ENCODE measurements at places on chromosomes 12 and 14.

GRCh38 chr12:64610079-64610659 lies at the start of gene RASSF3:
Gene RASSF3 (plus strand): TSS chr12:64610495. CDS start chr12:64610633, 138 bp downstream.
- DNase-seq: no peak

- no peak for DNase-seq
Observed at GRCh38 chr12:69291278-69291593, 51.9 kb downstream of the CPSF6 start.

GRCh38 chr12:47094804-47095203 lies 15.0 kb upstream of the AMIGO2 start:
- no peak for DNase-seq

DNA sequence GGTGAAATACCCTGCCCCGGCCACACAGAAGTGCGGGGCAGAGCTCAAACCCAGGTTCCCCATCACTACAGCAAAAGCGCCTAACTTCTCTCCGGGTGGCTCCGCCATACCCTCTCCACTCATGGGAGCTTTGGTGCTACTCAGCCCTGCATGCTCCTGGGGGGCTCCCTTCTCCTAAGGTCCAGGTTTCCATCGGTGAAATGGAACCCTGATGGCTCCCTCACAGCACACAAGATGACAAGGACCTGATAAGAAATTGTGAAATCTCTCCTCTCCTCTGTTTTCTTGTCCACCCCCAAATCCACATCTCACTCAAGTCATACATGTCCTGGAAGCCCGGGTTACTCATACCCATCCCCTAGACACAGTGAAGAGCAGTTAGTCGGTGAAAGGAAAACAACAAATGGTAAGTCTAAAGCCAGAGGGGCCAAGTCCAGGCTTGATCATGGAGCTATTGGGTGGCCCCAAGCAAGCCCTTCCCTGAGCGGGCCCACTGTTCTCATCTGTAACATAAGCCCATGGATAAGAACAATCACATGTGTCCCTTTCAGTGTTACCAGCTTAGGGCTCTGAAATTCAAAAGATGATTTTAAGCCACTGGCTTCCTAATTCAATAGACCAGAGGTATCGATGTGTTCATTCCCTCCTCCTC lies 317.5 kb downstream of the BCL11B start:
- no peak for DNase-seq

- DNase-seq: no peak
Observed at GRCh38 chr14:100019156-100019744, 46.0 kb upstream of the EVL start.

- no peak for DNase-seq
Observed at GRCh38 chr14:79629411-79630287, 581.7 kb downstream of the DIO2 start.

DNA sequence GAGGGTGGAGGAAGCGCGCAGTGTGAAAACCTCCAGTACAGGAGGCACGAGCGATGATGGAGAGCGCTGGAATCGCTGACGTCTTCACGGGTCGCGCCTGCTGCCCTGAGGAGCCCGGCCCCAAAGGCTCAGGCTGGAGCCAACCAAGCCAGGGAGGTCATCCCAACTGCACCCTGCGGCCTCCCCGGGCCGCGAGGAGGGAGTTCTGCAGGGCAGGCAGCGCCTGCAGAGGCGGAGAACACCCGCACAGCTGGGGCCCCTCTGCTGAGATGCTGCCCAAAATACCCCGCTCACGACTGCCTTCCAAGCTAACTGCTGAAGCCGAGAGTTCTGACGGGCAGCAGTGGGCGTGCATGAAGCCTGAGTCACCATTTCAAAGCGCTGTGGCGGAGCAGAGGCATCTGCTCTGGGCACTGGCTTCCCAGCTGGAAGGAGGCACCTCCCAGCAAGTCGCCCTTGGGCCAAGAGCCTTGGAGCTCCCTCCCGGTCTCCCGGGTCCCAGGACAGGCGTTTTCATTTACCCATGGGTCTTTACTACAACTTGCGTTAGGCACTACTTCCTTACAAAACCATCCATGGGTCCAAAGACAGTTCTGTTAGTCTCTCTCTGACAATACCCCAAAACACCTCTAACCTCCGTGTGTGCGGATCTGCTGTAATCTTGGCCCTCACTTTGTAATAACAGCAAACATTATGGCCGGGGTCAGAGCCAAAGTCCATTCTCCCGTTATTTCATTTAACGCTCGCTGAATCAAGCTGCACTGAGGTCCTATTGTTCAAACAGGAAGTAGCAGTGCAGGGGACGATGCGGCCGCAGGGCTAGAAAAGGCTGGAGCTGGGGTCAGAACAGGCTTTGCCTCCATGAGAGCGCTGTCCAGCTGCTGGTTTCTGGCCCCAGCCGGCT lies 60.1 kb upstream of the RIMBP2 start:
- peak; percentile 86 for DNase-seq

GRCh38 chr12:48512855-48513254 lies 12.6 kb upstream of the OR8S1 start:
- no peak for DNase-seq

- DNase-seq: no peak
Observed at GRCh38 chr12:129115558-129115957, 262.3 kb downstream of the GLT1D1 start.

DNA sequence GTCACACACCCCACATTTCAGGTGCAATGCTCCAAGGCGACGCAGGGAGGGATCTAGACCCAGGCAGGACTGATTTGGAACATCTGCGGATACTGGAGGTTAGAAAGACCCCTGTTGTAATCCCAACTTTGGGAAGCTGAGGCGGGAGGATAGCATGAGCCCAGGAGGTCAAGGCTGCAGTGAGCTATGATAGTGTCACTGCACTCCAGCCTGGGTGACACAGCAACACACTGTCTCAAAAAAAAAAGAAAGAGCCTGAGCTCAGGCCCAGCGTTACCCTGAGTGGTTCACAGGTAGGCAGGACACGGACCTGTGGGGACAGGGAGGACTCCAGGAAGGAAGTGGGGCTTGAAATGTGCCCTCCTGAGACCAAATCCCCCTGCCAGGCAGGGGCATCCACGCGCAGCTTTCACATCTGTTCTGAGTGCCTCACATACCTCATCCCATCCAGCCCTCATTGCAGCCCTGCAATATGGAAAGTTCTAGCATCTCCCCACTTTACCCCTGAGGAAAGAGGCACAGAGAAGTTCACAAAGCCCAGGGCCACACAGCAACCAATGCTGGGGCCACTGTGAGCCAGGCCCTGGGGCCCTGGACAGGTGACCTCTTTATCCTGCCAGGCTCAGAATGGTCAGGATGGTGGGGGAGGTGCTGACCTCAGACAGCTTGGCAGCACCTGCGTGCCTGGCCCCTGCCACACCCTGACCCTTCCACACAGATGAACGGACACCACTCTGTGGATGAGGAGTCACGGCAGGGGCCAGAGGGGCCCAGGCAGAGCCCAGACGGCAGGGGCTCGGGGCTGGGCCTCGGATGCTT lies 34.1 kb downstream of the CCDC85C start:
- no peak for DNase-seq

GRCh38 chr12:130429656-130430505 lies 92.2 kb downstream of the PIWIL1 start:
- no peak for DNase-seq

- DNase-seq: no peak
Observed at GRCh38 chr12:57832966-57833365, 13.6 kb downstream of the CTDSP2 start.

GRCh38 chr12:15650399-15651128 lies 138.6 kb downstream of the EPS8 start:
- no peak for DNase-seq

GRCh38 chr14:75711796-75712211 lies 50.8 kb downstream of the TTLL5 start:
- peak; percentile 57 for DNase-seq

DNA sequence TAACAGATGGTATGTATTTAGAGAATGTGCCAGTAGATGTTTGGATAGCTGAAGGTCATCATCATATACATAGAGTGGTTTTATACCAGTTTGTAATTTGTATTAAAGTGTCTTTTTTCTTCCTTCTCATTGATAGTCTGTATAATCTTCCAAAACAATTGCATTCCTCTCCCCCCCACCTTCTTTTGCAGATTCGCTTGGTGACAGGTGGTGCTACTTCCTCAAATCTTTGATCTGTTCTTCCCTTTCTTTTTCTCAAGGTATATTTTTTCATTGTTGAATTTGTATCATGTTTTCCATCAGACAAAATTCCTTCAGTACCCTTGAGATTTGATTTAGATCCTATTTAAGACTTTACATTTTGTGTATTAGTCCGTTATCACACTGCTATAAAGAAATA lies 15.0 kb downstream of the TBC1D15 start:
- no peak for DNase-seq

DNA sequence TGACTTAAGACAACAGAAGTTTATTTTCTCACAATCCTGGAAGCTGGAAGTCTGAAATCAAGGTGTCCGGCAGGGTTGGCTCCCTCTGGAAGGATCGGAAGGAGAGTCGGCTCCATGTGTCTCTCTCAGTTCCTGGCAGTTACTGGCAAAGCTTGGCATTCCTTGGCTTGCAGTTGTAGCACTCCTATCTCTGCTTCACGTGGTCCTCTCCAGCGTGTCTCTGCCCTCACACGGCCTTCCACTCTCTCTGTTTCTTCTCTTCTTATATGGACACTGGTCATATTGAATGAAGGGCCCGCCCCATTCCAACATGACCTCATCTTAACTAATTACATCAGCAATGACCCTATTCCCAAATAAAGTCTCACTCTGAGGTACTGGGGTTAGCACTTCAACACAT lies 60.1 kb upstream of the TUNAR start:
- DNase-seq: no peak

DNA sequence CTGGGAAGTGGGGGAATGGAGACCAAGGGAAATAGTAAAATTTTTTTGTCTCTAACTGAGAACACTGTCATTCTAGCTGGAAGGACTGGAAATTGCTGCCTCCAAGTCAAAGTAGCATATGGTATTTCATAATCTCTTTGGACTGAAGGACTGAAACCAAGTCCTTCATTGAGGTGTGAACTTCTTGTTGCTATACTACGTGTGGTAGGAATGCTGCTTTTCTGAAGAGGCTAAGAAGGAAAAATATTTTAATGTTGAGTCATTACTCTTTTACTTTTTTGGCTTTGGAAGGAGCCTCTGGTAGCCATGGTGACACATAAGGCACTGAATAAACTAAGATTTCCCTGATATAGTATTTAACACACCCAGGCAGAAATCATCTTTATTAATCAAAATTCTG lies 465.4 kb downstream of the NPAS3 start:
- DNase-seq: peak; percentile 3

DNA sequence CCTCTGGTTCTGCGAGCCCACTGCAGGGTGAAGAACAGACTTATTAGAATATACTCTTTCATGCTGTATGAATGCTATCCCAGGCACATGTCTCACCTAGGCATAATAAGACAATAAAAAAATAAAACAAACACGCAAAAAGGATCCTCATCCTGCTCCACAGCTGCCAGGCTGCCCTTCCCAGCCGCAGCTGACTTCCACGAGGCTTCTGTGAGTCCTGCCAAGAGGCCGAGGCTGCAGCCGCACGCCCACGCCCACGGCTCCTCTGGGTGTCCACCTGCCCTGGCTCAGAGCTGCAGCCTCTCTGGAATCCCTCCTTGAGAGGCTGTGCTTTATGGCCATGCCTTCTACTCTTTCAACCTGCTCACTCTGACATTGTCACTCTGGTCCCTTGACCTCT lies 6.9 kb downstream of the SMIM41 start:
- no peak for DNase-seq

- no peak for DNase-seq
Observed at GRCh38 chr12:113052326-113052725, 4.2 kb upstream of the DTX1 start.

- DNase-seq: no peak
Observed at GRCh38 chr14:102344485-102344884, 18.2 kb downstream of the CINP start.

DNA sequence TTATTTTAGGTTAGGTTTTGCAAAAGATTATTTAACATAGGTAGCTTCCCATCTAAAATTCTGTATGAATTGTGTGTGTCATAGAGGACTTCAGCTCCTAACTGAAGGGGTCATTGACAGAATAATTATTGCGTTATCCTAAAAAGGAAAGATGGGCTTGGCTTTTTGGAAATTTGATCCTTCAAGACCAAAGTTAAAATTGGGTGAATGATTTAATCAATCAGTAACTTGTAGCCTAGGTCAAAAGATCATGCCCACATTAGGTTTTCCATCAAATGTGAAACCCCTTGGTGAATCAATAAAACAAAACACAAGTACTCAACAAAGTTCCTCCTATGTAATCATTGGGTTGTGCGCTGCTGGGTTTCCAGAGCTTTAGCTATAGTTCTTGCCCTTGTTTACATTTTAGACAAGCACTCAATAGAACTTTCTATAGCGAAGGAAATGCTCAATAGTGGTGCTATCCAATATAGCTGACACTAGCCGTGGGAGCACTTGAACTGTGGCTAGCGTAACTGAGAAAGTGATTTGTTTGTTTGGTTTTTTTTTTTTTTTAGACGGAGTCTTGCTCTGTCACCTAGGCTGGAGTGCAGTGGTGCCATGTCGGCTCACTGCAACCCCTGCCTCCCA lies 37.6 kb upstream of the ARHGAP5 start:
- no peak for DNase-seq

DNA sequence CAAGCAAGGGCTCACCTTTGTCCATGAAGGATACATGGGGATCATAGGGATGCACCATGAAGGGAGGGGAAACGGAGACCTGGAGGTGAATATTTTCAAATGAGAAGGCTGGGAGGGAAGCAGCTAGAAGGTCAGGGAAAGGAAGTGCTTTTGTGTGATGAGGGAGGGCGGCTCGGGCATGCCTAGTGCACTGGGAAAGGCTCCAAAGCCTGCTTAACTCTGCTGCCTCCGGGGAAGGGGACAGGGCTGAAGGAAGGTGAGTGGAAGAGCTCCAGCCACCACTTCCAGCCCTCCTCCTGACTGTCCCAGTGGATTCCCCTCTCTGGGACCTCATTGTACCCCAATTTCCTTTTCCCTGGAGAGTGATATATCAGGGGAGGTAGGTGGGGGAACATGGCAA lies 149.4 kb upstream of the PRMT8 start:
- DNase-seq: no peak

DNA sequence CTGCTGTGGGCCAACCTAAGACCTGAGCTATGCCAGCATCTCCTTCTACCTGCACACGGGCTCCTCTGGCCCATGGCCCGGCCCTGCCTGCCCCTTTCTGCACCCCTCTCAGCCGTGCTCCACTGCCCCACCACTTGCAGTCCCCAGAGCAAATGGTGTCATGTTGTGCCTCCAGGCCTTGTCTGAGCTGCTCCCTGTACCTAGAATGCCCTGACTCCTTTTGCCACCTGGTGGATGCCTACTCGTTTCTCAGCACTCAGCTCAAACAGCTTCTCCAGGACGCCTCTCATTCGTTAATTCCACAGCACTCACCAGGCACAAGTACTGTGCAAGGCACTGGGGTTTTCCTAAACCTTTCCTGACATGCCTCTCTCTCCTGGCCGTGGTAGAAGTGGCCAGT lies 63.2 kb upstream of the PNMA1 start:
- DNase-seq: no peak

DNA sequence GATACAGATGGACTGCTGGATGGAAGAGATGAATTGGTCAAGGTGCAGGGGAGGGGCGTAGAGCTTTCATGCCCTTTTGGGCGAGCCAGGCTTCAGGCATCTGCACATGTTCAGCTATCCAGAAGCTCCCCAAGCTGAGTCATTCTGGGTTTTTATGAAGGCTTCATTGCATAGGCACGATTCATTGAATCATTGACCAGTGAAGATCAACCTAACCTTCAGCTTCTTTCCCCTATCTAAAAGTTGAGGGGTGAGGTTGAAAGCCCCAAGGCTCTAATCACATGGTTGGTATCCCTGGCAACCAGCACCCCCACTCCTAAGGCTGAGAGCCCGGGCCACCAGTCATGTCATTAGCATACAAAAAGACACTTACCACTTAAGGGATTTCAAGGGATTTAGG lies 36.3 kb downstream of the RPS29 start:
- no peak for DNase-seq

- peak; percentile 58 for DNase-seq
Observed at GRCh38 chr14:55430024-55430690, 10.3 kb downstream of the TBPL2 start.

- DNase-seq: no peak
Observed at GRCh38 chr14:54138354-54139038, 181.9 kb upstream of the BMP4 start.

All from amniotic stem cell (primary cell).